ENCODE measurements at places on chromosomes 11 and 22.

DNA sequence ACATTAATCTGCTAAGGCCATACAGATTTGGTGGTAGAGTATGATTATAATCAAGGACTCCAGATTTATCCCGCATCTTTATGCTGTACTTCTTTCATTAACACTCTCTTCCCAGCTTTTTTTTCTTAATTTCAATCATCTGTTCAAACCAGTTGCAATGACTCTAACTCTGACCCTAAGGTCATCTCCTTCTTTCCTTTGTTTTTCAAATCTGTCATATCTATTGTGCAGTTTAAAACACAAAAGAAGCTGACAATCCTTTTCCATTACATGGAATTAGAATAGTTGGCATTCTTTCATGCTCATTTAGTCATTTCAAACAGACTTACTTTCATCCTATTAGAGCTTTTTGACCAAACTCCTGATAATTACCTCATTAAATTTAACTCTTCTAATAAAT is 53.6 kb upstream of the GRM5 start:
- no peak for DNase-seq

DNA sequence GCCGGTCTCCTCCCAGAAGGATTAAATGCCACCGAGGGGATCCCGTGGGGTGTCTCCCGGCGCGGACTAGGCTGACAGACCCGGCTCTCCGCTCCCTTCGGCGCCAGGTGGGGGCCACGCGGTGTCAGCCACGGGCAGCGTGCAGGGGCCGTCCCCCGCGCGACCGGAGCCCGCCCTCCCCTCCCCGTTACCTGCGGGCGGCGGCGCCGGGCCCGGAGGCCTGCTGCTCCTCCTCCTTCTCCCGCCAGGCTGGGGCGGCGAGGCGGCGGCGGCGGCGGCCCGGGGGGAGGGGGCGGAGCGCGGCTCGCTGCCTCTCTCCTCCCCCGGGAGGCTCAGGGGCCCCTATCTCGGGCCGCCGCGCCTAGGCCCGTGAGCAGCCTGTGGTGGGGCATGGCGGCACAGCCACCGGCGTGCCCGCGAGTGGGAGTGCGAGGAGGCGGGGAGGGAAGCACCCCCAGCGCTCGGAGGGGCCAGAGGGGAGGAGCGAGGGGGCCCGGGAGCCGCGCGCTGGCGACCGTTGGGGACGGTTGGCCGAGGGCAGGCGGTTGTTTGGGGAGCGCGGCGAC is 450 bp downstream of the ZBTB44 start:
- DNase-seq, result no peak

DNA sequence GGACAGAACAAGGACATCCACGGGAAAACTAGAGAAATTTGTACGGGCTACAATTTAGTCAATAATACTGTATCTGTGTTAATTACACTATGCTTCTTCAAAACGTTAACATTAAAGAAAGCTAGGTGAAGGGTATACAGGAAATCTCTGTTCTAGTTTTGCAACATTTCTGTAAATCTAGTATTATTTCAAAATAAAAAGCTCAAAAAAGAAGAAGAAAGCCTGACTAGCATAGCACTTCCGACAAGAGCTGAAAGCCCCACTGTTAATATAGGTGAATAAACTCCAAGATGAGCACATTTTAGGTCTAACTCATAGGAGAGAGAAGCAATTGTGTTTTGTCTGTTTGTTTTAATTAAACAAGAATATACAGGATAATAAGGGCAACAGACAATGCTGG is 299.7 kb downstream of the TTC28 start:
- DNase-seq, result no peak

DNA sequence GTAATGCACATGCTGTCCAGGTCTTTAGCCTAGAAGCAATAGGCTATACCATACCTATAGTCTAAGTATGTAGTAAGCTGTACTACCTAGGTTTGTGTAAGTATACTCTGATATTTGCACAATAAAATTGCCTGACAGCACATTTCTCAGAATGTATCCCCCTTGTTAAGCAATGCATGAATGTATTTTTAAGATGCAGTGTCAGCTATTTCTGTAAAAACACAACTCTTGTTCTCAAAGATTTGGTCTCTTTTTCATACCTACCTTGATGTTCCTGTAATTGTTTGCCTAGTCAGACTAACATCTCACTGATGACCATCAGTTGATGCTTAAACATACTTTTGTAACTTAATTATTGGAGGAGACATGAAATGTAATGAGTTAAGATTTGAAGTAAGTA is 619.9 kb downstream of the CNTN5 start:
- DNase-seq, result no peak

GRCh38 chr11:45856044-45856468 is 8.8 kb downstream of the CRY2 start:
- DNase-seq, result no peak

GRCh38 chr22:34239421-34239820 is 319.1 kb upstream of the LARGE1 start:
- no peak for DNase-seq
